ENCODE measurements at places on chromosomes 7 and 10.

GRCh38 chr10:61257956-61258496 is 195.2 kb downstream of the TMEM26 start:
- DNase-seq = no peak
- no peak overlapping the region for H3K27ac ChIP-seq

DNA sequence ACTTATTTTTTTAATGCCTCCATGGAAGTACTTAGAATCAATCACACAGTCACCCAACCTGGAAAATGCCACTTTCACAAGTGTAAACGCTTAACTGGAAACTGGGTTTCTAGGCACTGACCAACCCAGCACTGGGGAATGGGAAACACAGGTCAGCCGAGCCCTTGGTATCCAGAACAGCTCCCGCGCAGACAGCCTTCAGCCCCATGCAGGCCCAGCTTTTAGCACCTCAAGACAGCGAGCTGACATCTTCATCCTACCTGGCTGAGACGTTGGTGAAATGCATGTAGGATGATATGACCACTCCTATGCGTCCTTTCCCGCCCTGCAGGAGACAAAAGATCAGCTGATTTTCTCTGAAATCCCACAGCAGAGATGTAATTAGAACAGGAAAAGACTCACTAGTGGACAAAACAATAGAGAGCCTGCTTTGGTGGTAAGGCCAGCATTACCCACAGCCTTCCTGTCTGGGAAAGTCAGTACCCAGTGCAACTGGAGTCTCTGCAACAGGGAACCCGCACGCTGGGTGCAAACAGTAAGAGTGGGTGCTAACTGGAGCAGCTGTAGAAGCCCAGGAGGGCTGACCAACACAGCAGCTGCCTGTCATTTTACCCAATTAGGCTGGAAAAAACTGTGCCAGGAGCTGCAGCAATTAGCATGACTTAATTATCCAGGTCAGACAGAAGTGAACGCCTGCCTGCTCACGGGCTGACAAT is 153.7 kb downstream of the TNS3 start:
- DNase-seq = no peak
- peaks cover 15% of the 10 kb centered on the region for H3K4me1 ChIP-seq
- H3K27ac ChIP-seq = no peak overlapping the region
- no peak overlapping the region for H3K4me3 ChIP-seq
- no peaks in the 10 kb centered on the region for H3K27me3 ChIP-seq
- peaks cover 11% of the 10 kb centered on the region for H3K36me3 ChIP-seq

- no peaks in the 10 kb centered on the region for H3K27me3 ChIP-seq
- no peak overlapping the region for H3K4me3 ChIP-seq
- peaks cover 44% of the 10 kb centered on the region for H3K36me3 ChIP-seq
- no peaks in the 10 kb centered on the region for H3K4me1 ChIP-seq
- no peak overlapping the region for H3K27ac ChIP-seq
Measured at GRCh38 chr7:92121681-92122080, 12.6 kb downstream of the CYP51A1 start.

DNA sequence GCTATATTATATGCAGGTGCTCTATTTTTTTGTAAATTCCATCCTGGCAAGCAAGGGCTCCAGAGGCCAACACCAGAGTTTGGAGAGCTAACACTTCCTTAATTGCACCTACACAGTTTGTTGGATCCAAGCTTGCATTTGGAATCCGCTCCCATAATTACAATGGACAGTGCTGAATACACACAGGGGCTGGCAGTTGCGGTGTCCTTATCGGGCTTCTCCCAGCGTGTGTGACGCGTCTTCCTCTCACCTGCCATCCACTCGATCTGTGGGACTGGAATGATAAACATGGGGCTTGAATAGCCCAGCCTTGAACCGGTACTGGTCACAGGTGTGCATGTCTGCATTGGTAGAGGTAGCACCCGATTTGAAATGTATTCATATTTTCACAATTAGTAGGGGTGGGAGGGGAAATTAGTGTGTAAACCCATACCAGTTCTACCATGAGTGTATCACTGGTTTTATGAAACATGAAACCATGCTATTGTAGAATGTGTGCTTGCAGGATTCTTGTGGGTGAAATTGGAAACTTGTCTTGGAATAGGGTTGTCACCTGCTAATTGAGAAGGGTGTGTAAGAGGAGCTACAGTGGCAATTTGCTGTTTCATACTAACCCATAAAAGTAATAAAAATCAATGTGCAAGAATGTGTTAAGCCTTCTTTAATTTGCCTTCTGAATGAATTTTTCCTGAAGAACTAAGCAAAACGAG is 316.5 kb downstream of the WDR11 start:
- DNase-seq = no peak
- H3K36me3 ChIP-seq = no peaks in the 10 kb centered on the region
- no peaks in the 10 kb centered on the region for H3K27me3 ChIP-seq
- H3K27ac ChIP-seq = no peak overlapping the region

- H3K36me3 ChIP-seq = no peaks in the 10 kb centered on the region
- no peak overlapping the region for H3K27ac ChIP-seq
- no peaks in the 10 kb centered on the region for H3K4me1 ChIP-seq
Measured at GRCh38 chr7:101357433-101357832, 5.2 kb upstream of the COL26A1 start.

DNA sequence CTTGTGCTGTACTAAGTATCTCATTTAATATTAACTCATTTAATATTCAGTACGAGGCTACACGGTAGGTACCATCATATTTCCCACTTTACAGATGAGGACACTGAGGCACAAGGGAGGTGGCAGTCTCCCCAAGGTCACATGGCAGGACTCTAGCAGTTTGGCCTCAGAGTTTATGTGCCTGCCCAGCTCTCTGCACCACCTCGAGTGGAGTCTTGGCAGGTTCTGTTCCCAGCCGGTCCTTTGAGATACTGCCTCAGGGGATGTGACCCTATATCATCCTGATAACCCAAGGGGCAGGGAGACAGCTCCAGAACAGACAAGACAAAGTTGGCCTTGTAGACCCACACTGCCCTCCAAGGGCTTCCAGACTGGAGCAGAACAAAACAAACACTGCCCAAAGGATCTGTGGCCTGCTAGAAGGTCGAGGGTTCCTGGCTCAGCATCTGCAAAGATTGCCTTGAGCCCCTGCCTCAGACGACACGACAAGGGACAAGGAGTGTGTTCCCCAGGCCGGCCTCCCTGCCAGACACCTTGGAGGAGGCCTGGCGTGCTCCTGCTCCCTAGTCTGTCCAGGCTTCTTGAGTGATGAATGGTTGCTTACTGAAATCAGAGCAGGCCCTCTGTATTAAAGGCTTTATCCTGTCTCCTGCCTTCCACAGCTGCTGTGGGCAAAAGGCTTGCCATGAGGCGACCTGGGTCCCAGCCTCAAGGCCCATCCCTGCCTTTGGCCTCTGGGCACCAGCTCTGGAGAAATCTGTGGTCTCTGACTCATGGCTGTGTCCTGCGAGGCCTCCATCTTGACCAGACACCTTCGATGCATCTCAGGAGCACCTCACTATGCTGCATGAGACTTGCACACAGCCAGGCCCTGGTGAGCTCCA is 3.9 kb upstream of the PWWP2B start:
- H3K4me1 ChIP-seq = peaks cover 23% of the 10 kb centered on the region
- H3K27me3 ChIP-seq = no peaks in the 10 kb centered on the region
- no peak overlapping the region for H3K27ac ChIP-seq
- DNase-seq = no peak

DNA sequence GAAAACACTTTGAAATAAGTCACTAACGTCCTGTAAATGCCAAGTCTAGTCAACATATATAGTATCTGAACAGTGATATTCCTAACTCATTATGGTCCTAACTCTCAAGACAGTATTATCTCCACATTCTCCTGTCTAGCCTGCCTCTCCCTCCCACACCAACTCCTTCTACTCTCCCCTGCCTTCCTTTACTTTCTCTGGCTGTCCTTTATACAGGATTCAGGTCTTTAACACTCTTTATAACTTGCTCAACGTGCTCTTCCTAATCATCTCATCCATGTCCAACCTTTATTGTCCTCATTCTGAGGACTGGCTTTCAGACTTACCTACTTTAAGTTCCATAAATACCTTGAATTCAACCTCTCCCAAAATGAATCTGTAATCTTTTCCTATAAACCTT is 42.5 kb downstream of the MTPN start:
- peaks cover 34% of the 10 kb centered on the region for H3K4me1 ChIP-seq
- H3K27ac ChIP-seq = no peak overlapping the region
- H3K4me3 ChIP-seq = no peak overlapping the region
- DNase-seq = no peak
- H3K27me3 ChIP-seq = no peaks in the 10 kb centered on the region

Measured in gastrocnemius medialis (tissue), 4 donors.